ENCODE measurements at places on chromosomes 7 and 10.
A peak's percentile ranks its signal among the peaks of the same experiment; 100 is the strongest.

DNA sequence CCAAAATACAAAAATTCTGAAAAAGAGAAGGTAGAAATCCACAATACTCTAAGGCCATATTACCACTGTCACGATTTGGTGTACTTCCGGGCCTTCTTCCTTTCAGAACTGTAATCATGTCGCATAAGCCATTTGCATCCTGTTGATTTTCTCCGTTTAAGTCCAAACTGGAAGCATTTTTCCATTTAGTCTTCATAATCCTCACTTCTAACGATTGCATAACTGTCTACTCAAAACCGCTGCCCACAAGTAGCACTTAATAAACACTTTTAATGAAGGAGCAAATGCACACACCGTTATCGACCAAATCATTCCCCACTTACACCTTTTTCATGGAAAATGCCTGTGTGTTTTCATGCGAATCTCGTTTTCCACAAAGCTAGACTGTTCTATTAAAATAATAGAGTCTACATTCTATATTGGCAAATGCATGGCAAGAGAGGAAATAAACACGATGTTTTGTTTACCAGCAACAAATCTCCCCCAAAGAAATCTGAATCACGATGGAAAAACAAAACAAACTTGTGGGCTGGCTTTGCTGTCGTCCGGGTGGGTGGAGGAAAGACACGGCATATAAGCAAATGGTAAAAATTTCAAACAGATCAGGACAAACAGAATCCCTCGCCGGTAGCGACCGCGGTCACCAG lies 1.0 kb downstream of the ATE1 start:
- DNase-seq: peak; percentile 5

GRCh38 chr10:98039690-98040381 lies 9.4 kb upstream of the CRTAC1 start:
- no peak for DNase-seq

DNA sequence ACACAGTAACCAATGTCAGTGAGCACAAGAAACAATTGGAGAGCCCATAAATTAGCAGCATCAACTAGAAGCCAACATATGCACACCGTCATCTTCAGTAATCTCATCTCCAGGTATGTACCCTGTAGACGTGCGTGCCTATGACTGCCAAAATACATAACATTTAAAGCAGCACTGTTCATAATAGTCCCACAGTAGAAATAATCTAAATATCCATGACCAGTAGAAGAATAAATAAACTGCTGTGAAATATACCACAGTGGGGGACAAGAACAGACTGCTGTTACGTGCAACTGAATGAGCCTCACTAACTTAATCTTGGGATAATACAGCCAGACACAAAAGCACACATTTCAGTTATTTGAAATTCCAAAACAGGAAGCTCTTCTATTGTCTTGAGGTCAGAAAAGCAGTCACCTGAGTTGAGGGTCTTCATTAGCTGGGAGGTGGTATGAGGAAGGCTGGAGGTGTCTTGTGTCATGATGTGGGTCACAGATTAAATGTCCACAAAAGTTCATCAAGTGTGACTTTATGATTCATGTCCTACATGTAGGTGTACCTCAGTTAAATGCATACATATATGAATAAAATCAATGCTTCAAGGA lies 454.2 kb upstream of the AKR1E2 start:
- no peak for DNase-seq

- no peak for DNase-seq
Measured at GRCh38 chr7:80264769-80265495, 130.3 kb downstream of the GNAI1 start.

DNA sequence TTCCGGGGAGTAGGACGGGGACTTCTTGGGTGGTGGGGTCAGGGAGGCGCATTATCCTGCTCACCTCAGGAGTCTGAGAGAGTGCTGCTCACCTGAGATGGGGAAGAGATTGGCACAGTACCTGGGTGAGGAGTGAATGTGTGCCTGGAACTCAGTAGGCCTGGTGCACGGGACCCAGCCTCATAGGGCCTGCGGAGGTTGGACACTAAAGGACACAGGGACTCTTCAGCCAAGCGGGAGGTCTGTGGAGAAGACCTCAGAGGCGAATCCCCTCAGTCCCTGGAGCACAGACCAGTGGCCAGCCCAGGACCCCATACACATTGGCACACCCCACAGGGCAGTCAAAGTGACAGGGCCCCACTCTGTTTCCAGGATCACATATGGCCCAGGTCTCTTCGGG lies 73.2 kb downstream of the OAT start:
- DNase-seq: no peak

DNA sequence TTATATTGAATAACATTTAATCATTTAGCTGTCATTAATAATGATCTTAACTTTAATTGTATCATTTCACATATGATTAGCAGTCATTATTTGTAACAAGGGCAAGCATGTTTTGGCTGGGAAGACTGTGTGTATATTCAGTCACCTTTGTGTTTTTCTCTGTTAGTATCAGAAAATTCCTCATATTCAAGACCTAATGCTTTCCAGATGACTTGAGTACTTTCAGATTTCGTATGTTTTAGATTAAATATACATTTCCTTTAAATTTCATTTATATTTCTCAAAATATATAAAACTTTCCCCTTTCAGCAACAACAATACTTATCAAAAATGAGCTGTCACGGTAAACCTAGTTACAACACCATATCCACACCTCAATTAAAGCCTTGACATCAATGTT lies 6.3 kb upstream of the CACNA2D1 start:
- DNase-seq: no peak

DNA sequence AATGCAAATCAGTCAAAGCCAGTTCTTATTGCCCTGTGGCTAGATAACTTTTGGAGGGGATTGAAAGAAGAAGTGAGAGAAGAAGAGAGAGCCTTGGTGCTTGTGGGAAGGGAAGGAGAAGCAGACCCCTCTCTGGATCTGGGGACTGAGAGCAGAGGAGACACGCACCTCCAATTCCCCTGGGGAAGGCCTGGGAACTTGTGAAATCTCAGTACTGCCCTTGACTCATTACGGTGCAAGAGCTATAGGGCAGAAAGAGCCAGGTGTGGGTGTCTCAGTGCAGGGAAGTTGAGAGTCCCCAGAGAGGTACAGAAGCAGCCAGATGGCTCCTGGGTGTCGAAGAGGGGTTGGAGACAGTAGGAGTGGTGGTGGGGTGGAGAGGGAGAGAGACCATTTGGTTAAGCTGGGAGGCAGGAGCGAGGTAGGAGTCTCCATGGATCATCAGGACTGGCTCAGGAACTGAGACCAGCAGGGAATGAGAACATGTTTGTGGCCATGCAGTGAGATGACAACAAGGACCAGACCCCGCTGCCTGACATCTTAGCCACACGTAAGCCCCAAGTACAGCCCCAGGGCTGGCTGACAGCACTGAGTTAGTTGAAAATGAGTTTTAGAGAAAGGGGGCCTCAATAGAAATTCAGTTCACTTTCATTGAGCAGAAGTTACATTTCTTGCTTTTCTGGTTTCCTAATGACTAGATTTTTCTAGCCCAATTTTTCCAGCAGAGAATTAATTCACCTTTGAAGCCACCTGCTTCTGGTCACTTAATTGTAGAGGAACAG lies 238.2 kb downstream of the BUB3 start:
- DNase-seq: no peak

DNA sequence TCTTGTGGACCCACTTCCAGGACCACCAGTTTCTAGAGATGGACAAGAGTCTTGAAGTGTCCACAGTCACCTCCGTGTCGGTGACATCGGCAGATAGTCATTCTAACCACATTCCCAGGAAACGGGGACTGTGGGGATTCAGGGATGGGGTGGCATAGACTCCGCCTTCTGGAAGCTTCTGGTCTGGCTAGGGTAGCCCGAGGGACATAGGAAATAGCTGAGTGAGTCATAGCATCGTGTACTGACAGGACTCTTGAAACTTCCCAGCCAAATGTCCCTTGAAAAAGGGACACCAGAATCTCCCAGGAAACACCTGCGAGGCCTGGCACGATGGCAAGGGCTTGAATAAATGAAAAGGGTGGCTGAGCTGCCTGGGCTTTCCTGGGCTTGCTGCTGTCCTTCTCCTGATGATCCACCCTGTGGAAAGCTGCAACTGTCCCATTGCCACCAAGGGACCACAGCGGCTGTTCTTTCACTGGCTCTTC lies 84.1 kb upstream of the LRRC4 start:
- no peak for DNase-seq

GRCh38 chr10:132061030-132061429 lies 4.7 kb upstream of the JAKMIP3 start:
- DNase-seq: no peak

DNA sequence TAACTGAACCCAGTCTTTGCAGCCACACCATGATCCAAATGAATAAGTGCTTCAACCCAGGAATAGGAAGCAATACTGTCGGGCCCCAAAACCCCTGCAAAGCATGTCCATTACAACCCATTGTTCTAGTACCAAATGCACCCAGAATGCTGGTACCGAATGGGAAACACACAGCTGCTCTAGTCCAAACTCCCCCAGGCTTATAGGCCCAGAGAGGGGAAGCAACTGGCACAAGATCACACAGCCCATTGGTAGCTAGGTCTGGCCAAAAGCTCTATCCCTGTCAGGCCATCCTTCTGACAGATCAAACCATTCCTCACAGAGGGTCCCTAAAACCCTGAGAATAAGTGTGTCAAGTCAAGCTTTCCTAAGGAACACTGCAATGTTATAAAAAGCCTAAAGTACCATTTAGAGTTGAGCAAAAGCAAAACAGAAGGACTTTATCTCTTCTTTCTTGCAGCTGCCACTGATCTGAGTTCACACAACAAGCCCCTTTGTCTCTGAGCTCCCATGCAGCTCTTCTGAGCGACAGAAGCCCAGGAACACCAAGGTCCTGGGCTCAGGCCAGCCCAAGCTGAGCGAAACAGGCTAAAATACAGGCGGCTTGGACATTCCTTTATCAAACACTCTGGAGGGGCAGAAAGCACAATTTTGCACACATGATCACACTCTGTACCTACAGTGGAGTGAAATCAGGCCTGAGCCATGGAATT lies 116.7 kb downstream of the SGMS1 start:
- no peak for DNase-seq

- DNase-seq: no peak
Measured at GRCh38 chr7:101630591-101630990, 1.5 kb upstream of the MYL10 start.

- no peak for DNase-seq
Measured at GRCh38 chr10:69492091-69492745, 41.0 kb downstream of the TSPAN15 start.

GRCh38 chr10:36681751-36682632 lies 443.4 kb upstream of the ANKRD30A start:
- DNase-seq: no peak

DNA sequence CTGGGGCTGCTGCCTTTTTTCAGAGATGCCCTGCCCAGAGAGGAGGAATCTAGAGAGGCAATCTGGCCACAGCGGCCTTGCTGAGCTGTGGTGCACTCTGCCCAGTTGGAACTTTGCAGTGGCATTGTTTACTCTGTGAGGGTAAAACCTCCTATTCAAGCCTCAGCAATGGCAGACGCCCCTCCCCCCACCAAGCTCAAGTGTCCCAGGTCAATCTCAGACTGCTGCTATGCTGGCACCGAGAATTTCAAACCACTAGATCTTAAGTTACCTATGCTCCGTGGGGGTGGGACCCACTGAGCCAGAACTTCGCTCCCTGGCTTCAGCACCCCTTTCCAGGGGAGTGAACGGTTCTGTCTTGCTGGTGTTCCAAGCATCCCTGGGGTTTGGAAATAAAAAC lies 77.2 kb downstream of the EXOC4 start:
- no peak for DNase-seq

DNA sequence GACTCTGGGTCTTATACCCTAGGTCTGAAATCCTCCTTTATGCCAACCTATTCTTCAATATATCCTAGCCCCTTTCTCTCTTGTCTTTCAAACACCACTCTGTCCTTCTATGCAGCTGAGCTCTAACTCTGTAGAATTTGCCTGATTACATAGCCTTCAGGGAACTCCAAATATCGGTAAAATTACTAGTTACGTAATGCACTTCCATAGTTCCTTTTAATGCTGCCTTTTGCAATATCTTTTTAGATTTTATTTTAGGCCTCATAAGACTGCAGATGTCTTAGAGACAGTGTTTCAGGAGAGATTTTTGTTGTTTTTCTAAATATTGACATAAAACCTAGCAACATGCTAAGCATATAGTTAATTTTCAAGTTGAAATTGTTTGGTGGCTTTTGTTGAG lies 924.8 kb downstream of the CNTNAP2 start:
- no peak for DNase-seq

- DNase-seq: no peak
Measured at GRCh38 chr10:14381475-14381874, 50.8 kb upstream of the FRMD4A start.

DNA sequence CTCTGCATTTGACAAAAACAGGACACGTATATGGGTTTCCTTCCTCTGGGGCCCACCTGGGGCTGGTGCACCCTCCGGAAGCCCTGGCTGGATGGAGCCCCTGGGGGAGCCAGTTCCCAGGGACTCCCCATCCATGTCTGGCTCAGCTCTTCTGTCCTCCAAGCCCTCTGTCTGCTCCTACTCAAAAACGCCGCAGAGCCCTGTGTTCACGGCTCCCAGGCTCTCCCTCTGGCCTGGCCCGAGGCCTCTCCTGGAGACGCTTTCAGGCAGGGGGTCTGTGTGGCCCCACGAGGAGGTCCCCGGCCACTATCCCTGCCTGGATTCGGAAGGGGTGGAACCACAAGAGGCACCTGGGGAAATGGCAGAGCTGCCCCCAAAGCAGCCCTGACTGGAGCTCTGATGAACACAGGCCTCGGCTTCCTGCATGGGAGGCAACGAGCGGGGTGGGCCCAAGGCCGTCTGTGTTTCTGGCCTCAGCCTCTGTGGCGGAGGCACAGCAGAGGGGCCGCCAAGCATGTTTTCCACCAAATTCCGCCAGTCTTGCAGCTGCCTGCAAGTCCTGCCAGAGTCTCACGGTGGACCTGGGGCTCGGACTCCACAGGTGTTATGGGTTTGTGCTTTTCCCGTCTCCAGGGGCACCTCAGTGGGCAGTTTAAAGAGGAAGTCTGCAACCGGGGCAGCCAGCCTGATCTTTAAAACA lies 22.6 kb upstream of the INPP5A start:
- DNase-seq: no peak

DNA sequence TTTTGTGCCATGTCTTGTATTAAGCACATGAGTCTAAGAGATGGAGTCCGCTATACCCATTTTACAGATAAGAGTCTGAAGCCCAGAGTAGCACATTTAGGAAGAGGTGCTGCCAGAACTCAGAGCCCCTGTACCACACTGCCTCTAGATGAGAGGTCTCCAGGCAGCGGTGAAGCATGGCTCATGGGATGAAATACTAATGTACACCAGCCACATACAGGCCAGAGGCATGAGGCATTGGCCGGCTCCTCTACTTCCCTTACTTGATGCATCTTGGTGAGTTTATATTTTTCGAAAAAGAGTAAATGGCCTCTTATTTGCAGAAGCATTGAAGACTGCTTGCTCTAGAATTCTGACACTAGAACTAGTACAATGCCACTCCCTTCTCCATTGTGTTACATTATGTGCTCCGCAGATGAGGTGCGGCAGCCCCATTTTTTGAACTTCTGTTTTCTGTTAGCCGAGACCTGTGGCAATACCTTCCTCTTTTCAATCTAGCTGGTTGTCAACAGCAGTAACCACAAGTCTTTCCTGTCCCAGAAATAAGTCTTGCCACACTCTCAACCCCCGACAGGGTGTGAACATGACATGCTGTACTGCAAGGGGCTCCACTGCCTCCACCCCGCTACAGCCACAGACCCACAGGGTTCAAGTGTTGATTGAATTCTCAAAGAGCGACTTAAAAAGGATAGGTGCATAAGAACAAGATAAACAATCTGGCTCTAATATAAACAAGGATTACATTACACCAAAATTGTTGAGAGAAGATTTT lies 145.3 kb downstream of the CELF2 start:
- no peak for DNase-seq

- DNase-seq: no peak
Measured at GRCh38 chr7:26326211-26326610, 34.5 kb downstream of the SNX10 start.
